ENCODE measurements at places on chromosomes 3 and 15.

DNA sequence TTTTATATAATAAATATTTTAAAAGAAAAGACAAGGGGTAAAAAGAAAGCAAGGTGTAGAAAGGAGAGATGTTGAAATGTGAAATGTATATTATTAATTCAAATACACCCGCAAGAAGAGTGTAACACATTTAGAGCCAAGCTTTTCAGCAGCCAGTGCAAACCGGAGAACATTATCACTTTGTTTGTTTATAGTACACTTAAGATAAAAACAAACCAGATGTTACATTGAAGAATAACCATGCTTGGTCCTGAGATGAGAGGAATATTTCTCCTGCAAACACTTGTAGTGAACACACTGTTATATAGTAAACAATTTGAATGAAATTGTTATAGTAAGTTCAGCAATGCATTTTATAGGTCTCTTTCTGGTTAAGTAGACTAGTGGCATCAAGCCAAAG, 1441.5 kb downstream of the OTOL1 start:
- DNase-seq: no peak

- DNase-seq: no peak
Observed at GRCh38 chr3:188349351-188349901, 195.5 kb downstream of the LPP start.

DNA sequence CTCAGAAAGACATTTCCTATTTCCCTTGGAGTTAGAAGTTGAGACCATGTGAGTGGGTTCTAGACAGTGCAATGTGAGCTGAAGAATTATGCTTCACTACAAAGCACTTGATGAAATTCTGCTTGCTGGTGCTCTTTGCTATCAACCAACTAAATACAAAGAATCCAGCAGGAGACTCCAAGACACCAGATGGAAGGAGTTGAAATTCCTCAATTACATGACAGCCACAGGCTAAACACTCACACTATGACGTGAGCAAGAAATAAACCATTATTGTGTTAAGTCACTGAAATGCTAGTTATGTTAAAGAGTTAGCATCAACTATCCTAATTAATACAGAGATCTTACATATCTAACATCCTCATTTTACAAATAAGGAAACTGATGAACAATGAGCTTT, 8.2 kb upstream of the MAP4 start:
- no peak for DNase-seq

- DNase-seq: no peak
Observed at GRCh38 chr3:190989218-190989617, 126.7 kb upstream of the GMNC start.

GRCh38 chr3:23051240-23052140, 151.6 kb upstream of the UBE2E2 start:
- DNase-seq: no peak
